Right lung (tissue), 10 donors: ENCODE measurements at places on chromosomes 4 and X. TPM values are rescaled to one million over a fixed set of nuclear protein-coding genes. Genes with fewer than 3 reads are reported as not detected.
A peak's percentile ranks its signal among the peaks of the same experiment; 100 is the strongest.

DNA sequence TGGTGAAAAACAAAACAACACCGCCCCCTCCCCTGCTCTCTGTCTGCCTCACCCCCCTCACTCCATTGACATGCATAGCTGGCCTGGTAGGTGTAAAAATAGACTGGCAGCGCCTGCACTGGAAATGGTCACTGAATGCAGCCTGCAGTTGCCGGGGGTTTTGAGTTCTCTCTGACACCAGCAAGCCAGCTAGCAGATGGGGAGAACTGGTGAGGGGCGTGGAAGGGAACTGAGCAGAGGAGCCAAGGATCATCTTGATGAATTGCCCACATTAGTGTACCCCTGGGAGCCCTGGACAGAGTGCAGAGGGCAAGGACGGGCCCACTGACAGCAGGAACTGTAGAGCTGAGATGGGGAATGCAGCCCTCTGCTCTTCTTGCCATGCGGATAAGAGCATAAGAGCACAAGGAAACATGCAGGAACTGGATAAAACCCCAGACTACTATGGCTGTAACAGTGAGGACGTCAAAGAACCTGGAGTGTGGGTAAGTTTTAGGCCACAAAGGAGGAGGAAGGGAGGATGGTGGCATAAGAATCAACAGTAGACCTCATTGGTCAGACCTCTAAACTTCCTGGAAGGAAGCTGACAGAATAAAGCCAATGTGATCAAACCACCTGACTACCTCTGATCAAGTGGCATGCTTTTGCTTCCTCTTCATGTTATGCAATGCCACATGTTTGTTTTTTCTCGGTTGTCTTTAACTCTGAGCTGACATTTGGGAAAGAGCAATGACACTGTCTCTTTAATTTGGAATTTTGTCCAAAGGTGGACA lies 96.3 kb downstream of the ANK2 start:
- no peak for DNase-seq

Gene BBS12
- polyA plus RNA-seq, result 5.2 TPM

Gene GATA1
- polyA plus RNA-seq, result 0.89 TPM

DNA sequence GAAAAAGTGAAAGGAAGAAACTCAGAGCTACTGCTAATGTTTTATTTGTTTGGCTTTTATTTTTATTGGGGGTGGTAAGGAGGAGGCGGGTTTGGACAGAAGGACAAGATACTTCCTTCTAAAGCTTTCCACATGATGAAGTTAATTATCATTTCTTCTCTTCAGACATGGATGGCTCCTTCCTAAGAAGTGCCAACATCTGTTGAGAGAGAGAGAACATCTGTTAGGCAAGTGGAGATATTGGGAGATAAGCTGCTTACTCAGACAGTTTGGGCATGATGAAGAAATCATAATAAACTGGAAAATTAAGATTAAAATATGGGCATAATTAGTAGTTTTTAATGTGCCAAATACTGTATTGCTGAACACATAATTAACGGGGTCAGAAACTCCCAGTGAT lies 535.7 kb upstream of the INTU start:
- DNase-seq, result peak; percentile 21

DNA sequence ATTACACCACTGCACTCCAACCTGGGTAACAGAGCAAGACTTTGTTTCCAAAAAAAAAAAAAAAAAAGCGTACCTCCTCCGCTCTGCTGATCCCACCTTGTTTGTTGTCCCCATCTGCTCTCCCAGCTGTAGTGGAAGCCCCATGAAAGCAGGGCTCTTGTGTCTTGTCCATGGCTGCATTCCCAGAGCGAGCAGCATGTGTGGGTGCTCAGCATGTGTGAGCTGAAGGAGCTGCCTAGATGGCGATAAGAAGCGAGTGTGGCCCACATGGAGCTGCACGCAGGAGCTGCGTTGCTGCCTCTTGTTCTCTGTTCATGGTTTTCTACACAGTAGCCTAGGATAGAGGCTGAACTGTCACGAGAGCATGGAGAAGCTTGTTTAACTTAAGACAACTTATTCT lies 12.4 kb downstream of the NSD2 start:
- DNase-seq, result no peak

Gene TAF7L
- polyA plus RNA-seq, result 0.35 TPM

- DNase-seq, result no peak
Measured at GRCh38 chrX:111671668-111672067, 9.3 kb upstream of the ALG13 start.

DNA sequence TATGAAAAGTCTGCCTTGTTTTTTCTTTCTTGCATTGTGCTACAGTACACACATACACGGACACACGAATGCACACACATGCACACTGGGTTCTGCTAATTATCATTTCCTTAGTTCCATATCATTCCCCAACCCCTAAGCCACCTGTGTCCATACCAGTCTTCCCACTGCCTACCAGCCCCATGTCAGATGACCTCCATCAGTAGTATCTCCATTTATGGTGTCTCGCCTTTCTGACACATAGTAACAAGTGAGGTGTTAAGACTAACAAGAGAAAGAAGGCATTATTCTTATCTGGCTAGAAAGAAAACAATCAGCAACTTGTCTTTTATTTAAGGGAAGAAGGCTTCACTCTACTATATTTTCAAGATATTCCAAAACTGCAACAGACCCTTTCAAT lies 67.1 kb downstream of the SNCA start:
- no peak for DNase-seq

Gene AMTN
- 0.58 TPM for polyA plus RNA-seq

GRCh38 chr4:140256941-140257340 lies 103.0 kb upstream of the MAML3 start:
- no peak for DNase-seq

- DNase-seq, result peak; percentile 33
Measured at GRCh38 chr4:15003401-15003890, 1.2 kb downstream of the CPEB2 start.

DNA sequence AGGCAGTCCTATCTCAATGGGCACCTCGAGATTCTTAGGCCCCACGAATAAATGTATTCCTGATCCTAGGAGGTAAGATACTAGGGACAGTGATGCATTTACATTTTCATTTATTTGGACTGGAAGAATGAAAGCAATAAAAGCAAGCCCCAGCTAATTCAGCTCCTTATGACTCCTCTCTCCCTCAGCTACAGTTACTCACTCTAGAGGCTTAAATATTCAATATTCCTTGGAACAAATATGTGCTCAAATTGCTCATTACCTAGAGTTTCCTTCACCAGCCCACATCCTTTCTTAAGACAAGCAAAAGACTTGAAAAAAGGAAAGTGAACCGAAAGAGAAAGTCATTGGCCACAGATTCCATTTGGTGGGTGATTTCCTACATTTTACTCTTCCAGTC lies 13.9 kb downstream of the PAGE2 start:
- no peak for DNase-seq

- DNase-seq, result no peak
Measured at GRCh38 chr4:109698656-109699055, 4.6 kb downstream of the CASP6 start.
